ENCODE measurements at places on chromosomes 4 and X.
A peak's percentile ranks its signal among the peaks of the same experiment; 100 is the strongest.

GRCh38 chr4:130131536-130131935 is 1035.6 kb downstream of the C4orf33 start:
- no peak for DNase-seq
- H3K4me3 ChIP-seq = no peak overlapping the region
- H3K4me1 ChIP-seq = no peaks in the 10 kb centered on the region
- H3K27ac ChIP-seq = no peak overlapping the region
- no peaks in the 10 kb centered on the region for H3K27me3 ChIP-seq

- DNase-seq = no peak
- H3K36me3 ChIP-seq = peaks cover 1% of the 10 kb centered on the region
- no peak overlapping the region for H3K27ac ChIP-seq
- H3K4me3 ChIP-seq = no peak overlapping the region
- H3K27me3 ChIP-seq = no peaks in the 10 kb centered on the region
- peaks cover 18% of the 10 kb centered on the region for H3K4me1 ChIP-seq
These were observed 13.2 kb upstream of the S100P start for GRCh38 chr4:6680372-6681034.

DNA sequence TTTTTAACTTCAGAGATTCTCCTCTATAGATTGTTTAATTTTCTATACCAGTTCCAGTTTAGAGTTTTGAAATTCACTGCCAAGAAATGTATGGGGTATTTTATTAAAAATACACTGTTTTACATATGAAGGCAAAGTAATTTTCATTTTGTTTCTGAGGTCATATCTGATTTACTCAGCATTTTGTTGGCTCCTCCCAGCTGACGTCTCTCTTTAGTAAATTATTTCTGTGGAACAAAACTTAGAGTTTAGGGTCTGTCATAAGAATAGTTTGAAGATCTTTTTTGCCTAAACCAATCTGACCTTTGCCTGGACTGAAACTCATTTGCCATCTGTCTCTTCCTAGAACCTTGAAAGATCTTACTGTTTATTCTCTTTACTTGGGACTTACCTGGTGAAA is 16.9 kb downstream of the FNIP2 start:
- H3K36me3 ChIP-seq = no peaks in the 10 kb centered on the region
- DNase-seq = peak; percentile 61
- H3K4me1 ChIP-seq = peaks cover 12% of the 10 kb centered on the region
- no peak overlapping the region for H3K4me3 ChIP-seq
- no peak overlapping the region for H3K27ac ChIP-seq

- H3K36me3 ChIP-seq = no peaks in the 10 kb centered on the region
- no peak for DNase-seq
- no peaks in the 10 kb centered on the region for H3K4me1 ChIP-seq
These were observed 67.4 kb downstream of the CNGA2 start for GRCh38 chrX:151801980-151802379.

DNA sequence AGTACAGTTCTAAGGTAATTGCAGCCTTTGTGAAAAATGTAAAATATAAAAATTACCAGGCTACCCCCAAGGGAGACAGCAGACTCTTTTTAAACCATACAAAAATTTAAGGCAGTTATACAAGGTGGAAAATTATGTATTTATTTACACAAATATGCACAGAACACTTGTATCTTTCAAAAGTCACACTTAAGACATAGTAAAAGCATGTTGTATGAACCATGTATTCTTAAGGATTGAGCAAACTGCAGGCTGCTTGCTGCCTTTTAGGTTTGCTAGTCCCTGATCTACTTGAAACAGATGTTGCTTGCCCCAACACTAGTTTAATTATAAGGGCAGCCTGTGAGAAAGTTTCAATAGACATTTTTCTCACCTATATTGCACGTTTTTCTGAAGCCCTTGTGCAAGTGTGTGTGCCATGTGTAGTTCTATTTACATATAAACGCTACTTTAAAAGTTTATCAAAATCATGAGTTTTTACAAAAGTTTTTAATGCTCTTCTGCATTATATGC is 72.8 kb downstream of the PRSS12 start:
- no peak overlapping the region for H3K4me3 ChIP-seq
- H3K27ac ChIP-seq = no peak overlapping the region
- H3K36me3 ChIP-seq = peaks cover 3% of the 10 kb centered on the region
- no peaks in the 10 kb centered on the region for H3K4me1 ChIP-seq
- H3K27me3 ChIP-seq = no peaks in the 10 kb centered on the region

All from lung (tissue), 17 donors.